ENCODE measurements at places on chromosomes 3 and 15. TPM values are rescaled to one million over a fixed set of nuclear protein-coding genes. Genes with fewer than 3 reads are reported as not detected.

GRCh38 chr15:65651831-65652749 lies 30.4 kb downstream of the SLC24A1 start:
- no peak for DNase-seq
- no peaks in the 10 kb centered on the region for H3K36me3 ChIP-seq
- no peaks in the 10 kb centered on the region for H3K27me3 ChIP-seq
- no peak overlapping the region for H3K4me3 ChIP-seq
- H3K4me1 ChIP-seq: peaks cover 28% of the 10 kb centered on the region

EEF1AKMT4 gene
- total RNA-seq: 3.4 TPM

DNA sequence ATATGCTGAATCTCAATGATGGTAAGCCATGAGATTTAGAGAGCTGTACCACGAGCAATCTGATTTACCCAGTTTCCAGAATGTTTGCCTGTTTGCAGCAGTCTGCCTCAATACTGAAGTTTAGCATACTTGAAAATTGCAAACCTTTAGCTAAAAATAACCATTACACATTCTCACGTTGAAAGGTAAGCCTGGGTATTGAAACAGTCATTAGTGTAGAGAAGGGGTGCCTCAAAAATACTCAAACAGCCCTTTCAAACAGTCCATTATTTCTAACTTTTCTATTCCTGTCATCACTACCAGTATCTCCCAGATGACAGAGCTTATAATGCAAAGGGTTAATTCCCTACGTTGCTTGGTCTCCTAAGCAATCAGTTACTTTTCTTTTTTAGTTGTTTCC lies 111.8 kb upstream of the MBNL1 start:
- H3K4me1 ChIP-seq: no peaks in the 10 kb centered on the region
- no peaks in the 10 kb centered on the region for H3K27me3 ChIP-seq
- no peaks in the 10 kb centered on the region for H3K36me3 ChIP-seq
- no peak for DNase-seq
- no peak overlapping the region for H3K27ac ChIP-seq

DNA sequence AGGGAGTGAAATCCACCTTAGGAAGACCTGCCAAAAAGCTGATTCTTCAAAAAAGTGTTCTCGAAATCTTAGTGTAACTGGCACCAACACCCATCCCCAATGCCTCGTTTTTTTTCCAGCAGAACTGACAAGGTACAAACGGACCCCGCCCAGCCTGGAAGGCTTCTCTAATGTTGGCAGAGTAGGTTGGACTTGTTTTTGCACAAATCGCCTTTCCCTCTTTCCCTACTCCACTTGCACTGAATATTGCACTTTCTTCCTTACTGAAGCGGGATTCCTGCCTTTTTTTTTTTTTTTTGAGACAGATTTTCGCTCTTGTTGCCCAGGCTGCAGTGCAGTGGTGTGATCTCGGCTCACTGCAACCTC lies 544 bp upstream of the TIMMDC1 start:
- H3K4me3 ChIP-seq: peak overlapping the region; percentile 85
- peaks cover 26% of the 10 kb centered on the region for H3K4me1 ChIP-seq
- DNase-seq: peak; percentile 44
- no peak overlapping the region for H3K27ac ChIP-seq

GRCh38 chr15:23912191-23912590 lies 225.1 kb upstream of the NDN start:
- H3K27ac ChIP-seq: no peak overlapping the region
- H3K4me1 ChIP-seq: no peaks in the 10 kb centered on the region
- DNase-seq: no peak

GRCh38 chr15:74434263-74435136 lies 742 bp upstream of the SEMA7A start:
- no peaks in the 10 kb centered on the region for H3K36me3 ChIP-seq
- no peaks in the 10 kb centered on the region for H3K4me1 ChIP-seq
- peaks cover 26% of the 10 kb centered on the region for H3K27me3 ChIP-seq
- H3K27ac ChIP-seq: no peak overlapping the region
- H3K4me3 ChIP-seq: peak overlapping the region; percentile 47
- DNase-seq: no peak

P2RY14 gene
- not detected for total RNA-seq

All from endothelial cell of umbilical vein (primary cell).